Forelimb muscle (tissue), 1 donor: ENCODE measurements at places on chromosomes 3 and 15. TPM values are rescaled to one million over a fixed set of nuclear protein-coding genes. Genes with fewer than 3 reads are reported as not detected.

Gene RBP2
- polyA plus RNA-seq = 0.32 TPM

Gene ZBTB47
- polyA plus RNA-seq = 36.9 TPM

Gene TRPM1
- polyA plus RNA-seq = not detected

Gene SNTN
- not detected for polyA plus RNA-seq

Gene IL17RE
- polyA plus RNA-seq = 1.8 TPM

Gene DPPA2
- polyA plus RNA-seq = not detected

Gene MAGI1
- polyA plus RNA-seq = 12.3 TPM

Gene IL20RB
- 1.3 TPM for polyA plus RNA-seq

Gene ITGA11
- 3.7 TPM for polyA plus RNA-seq

Gene RLBP1
- 0.28 TPM for polyA plus RNA-seq

Gene ATP13A3
- 22.6 TPM for polyA plus RNA-seq

Gene CCNB2
- polyA plus RNA-seq = 14.1 TPM

Gene CIDEC
- polyA plus RNA-seq = 0.22 TPM

Gene WDR53
- polyA plus RNA-seq = 10.4 TPM

Gene CFAP92
- polyA plus RNA-seq = 1.1 TPM

Gene ACAD11
- polyA plus RNA-seq = 11.3 TPM

Gene TMCC1
- polyA plus RNA-seq = 40.2 TPM

Gene EAF2
- 8.1 TPM for polyA plus RNA-seq

Gene GP9
- 0.42 TPM for polyA plus RNA-seq

Gene RFC4
- 19.7 TPM for polyA plus RNA-seq

Gene CDCP1
- 0.34 TPM for polyA plus RNA-seq

Gene GABPB1
- 16.2 TPM for polyA plus RNA-seq

Gene PLCH1
- 0.32 TPM for polyA plus RNA-seq

Gene IL17RC
- polyA plus RNA-seq = 28.4 TPM

Gene TKT
- 30.7 TPM for polyA plus RNA-seq

Gene LTF
- polyA plus RNA-seq = 3.0 TPM

Gene ZBED2
- polyA plus RNA-seq = not detected

Gene PRR20G
- not detected for polyA plus RNA-seq

Gene TNFAIP8L3
- polyA plus RNA-seq = 1.7 TPM

Gene CYP1A2
- polyA plus RNA-seq = 0.10 TPM

Gene NMNAT3
- 5.2 TPM for polyA plus RNA-seq

Gene C3orf38
- polyA plus RNA-seq = 15.0 TPM

Gene NR1I2
- 0.33 TPM for polyA plus RNA-seq

Gene BNC1
- polyA plus RNA-seq = 1.8 TPM

Gene PAQR5
- 0.37 TPM for polyA plus RNA-seq

Gene ZNF620
- 2.5 TPM for polyA plus RNA-seq

Gene NMB
- 1.5 TPM for polyA plus RNA-seq

Gene LCTL
- polyA plus RNA-seq = 0.14 TPM

Gene TOPAZ1
- not detected for polyA plus RNA-seq

Gene GRM2
- 0.33 TPM for polyA plus RNA-seq

Gene SLC2A2
- polyA plus RNA-seq = not detected

Gene CFAP100
- 0.94 TPM for polyA plus RNA-seq

Gene PIK3CA
- 22.8 TPM for polyA plus RNA-seq

Gene CNTN4
- polyA plus RNA-seq = 9.0 TPM

Gene PTPRG
- polyA plus RNA-seq = 24.2 TPM

Gene AGBL1
- 25.5 TPM for polyA plus RNA-seq

Gene CFAP91
- 0.56 TPM for polyA plus RNA-seq

Gene B3GNT5
- 9.2 TPM for polyA plus RNA-seq
